ENCODE measurements at places on chromosomes 7 and 10.

GRCh38 chr10:44010873-44011602 is 362.4 kb upstream of the ZNF32 start:
- no peak for DNase-seq

DNA sequence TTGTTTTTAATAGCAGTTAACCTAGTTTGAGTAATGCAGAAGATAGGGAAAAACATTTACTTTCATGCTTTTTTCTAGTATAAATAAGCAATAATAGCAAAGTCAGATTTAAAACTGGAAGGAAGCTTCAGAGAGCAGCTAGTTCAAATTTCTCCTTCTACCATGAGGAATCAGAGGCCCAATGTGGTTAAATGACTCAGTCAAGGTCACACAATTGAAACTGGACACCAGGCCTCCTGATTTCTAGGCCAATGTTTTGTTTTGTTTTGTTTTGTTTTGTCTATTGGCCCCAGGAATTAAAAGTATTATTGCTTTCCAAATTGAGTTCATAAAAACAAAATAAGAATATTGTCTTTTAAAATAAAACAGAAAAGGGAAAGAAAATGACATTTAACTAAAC is 122.3 kb downstream of the TRIL start:
- no peak for DNase-seq

GRCh38 chr7:18455606-18456005 is 39.9 kb upstream of the HDAC9 start:
- DNase-seq: no peak

DNA sequence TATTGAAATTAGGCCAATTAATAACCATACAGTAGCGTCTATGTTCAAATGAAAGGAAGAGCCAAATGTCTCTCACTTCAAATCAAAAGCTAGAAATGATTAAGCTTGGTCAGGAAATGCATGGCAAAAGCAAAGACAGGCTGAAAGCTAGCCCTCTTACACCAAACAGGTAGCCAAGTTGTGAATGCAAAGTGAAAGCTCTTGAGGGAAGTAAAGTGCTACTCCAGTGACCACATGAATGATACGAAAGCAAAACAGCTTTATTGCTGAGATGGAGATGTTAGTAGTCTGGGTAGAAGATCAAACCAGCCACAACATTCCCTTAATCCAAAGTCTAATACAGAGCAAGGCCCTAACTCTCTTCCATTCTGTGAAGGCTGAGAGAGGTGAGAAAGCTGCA is 123.8 kb downstream of the TEX36 start:
- DNase-seq: no peak

- DNase-seq: no peak
Measured at GRCh38 chr7:44713680-44714335, 34.8 kb upstream of the ZMIZ2 start.

GRCh38 chr7:123131556-123131955 is 68.2 kb downstream of the SLC13A1 start:
- DNase-seq: no peak

GRCh38 chr7:102261451-102261850 is 25.2 kb upstream of the SH2B2 start:
- DNase-seq: no peak

GRCh38 chr7:122632238-122632637 is 66.7 kb downstream of the RNF133 start:
- no peak for DNase-seq

DNA sequence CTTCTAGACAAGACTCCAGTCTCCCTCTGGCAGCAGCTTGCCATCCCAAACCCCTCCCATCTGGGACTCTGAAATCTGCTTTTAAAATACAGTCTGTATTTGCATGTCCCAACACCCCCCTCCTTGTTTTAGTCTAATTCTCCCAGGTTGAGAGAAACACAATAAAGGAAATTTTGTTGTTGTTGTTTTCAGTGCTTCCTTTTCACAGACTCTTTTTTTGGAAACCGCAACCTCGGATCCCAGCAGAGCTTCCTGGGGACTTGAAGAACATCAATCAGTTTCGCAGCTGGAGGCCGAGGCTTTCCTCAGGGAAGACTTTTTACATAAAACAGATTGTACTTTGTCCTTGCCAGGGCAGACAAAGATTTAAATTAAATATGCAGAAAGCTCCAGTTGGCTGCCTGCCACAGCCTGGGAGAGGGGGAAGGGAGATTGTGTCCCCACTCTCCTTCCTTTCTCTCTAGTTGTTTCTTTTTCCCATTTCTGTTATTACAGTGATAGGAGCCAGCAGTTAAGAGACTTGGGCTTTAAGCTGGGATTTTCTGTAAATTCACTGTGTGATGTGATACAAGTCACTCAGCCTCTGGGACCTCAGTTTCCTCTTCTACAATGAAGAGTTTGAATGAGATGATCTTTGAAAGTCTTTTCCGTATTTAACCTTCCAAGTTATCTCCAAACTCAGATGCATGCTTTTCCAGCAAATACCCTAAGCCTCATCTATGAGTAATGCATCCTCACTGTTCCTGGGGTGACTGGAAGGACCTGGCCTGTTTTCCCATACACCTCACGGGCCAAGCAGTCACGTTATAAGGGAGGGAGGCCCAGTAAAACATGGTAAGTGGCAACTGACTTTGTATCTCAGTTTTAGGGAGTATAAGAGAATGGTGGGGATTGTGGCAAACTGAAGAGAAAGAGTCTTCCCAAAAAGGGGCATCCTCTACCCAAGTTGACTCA is 192.3 kb downstream of the REEP3 start:
- DNase-seq: no peak

DNA sequence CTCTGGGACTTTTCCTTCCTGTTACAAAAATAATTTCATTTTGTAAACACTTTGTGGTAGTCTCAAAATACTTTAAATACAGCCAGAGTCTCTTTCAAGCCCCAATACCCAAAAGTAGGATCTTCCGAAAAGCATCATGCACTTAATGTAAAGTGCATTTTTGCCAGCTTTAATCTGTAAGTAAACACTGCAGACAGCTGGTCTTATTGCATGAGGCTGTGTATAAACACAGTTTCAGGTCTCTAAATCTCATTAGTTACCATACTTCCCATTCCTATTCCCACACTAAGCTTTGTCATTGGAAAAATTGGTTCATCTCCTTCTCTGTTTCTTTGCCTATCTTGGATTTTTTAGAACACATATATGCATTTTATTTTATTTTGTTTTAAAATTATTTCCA is 87.6 kb upstream of the GNAI1 start:
- no peak for DNase-seq

Data from T-helper 17 cell (primary cell).